ENCODE measurements at places on chromosomes 12 and 14. TPM values are rescaled to one million over a fixed set of nuclear protein-coding genes. Genes with fewer than 3 reads are reported as not detected.

CABP1 gene
- total RNA-seq = 0.62 TPM

RASAL1 gene
- total RNA-seq = not detected

PTGER2 gene
- total RNA-seq = 0.25 TPM

PRR4 gene
- not detected for total RNA-seq

SLC38A6 gene
- total RNA-seq = 22.6 TPM

ZC2HC1C gene
- total RNA-seq = 7.8 TPM

RPL6 gene
- total RNA-seq = 1,167 TPM

- no peak overlapping the region for H3K27ac ChIP-seq
- H3K36me3 ChIP-seq = no peaks in the 10 kb centered on the region
- H3K4me3 ChIP-seq = no peak overlapping the region
- no peaks in the 10 kb centered on the region for H3K27me3 ChIP-seq
Observed at GRCh38 chr14:64943556-64943955, 1.0 kb upstream of the GPX2 start.

GRCh38 chr14:102096569-102097188 lies 9.8 kb upstream of the HSP90AA1 start:
- H3K36me3 ChIP-seq = no peaks in the 10 kb centered on the region
- H3K27ac ChIP-seq = peak overlapping the region; percentile 16
- H3K4me3 ChIP-seq = no peak overlapping the region
- H3K4me1 ChIP-seq = peaks cover 7% of the 10 kb centered on the region
- DNase-seq = peak; percentile 75

- no peaks in the 10 kb centered on the region for H3K4me1 ChIP-seq
- no peaks in the 10 kb centered on the region for H3K36me3 ChIP-seq
- H3K4me3 ChIP-seq = no peak overlapping the region
Observed at GRCh38 chr12:28242129-28242495, 51.9 kb downstream of the CCDC91 start.

- H3K27me3 ChIP-seq = no peaks in the 10 kb centered on the region
- no peaks in the 10 kb centered on the region for H3K36me3 ChIP-seq
- H3K4me1 ChIP-seq = no peaks in the 10 kb centered on the region
- no peak for DNase-seq
- no peak overlapping the region for H3K4me3 ChIP-seq
Observed at GRCh38 chr12:52741375-52742195, 35.6 kb downstream of the KRT76 start.

DNA sequence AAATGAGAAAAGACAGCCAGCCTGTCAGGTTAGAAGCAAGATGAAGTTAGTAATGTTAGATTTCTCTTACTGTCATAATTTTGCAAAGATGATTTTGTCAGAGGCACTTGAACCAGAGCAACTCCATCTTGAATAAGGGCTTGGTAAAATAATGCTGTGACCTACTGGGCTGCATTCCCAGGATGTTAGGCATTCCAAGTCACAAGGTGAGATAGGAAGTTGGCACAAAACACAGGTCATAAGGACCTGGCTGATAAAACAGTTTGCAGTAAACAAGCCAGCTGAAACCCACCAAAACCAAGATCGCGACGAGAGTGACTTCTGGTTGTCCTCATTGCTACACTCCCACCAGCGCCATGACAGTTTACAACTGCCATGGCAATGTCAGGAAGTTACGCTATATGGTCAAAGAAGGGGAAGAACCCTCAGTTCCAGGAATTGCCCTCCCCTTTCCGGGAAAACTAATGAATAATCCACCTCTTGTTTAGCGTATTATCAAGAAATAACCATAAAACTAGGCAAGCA lies 1313.5 kb upstream of the TMEM132C start:
- H3K4me1 ChIP-seq = no peaks in the 10 kb centered on the region
- no peak for DNase-seq
- no peaks in the 10 kb centered on the region for H3K27me3 ChIP-seq
- no peak overlapping the region for H3K27ac ChIP-seq
- H3K36me3 ChIP-seq = no peaks in the 10 kb centered on the region
- no peak overlapping the region for H3K4me3 ChIP-seq

DNA sequence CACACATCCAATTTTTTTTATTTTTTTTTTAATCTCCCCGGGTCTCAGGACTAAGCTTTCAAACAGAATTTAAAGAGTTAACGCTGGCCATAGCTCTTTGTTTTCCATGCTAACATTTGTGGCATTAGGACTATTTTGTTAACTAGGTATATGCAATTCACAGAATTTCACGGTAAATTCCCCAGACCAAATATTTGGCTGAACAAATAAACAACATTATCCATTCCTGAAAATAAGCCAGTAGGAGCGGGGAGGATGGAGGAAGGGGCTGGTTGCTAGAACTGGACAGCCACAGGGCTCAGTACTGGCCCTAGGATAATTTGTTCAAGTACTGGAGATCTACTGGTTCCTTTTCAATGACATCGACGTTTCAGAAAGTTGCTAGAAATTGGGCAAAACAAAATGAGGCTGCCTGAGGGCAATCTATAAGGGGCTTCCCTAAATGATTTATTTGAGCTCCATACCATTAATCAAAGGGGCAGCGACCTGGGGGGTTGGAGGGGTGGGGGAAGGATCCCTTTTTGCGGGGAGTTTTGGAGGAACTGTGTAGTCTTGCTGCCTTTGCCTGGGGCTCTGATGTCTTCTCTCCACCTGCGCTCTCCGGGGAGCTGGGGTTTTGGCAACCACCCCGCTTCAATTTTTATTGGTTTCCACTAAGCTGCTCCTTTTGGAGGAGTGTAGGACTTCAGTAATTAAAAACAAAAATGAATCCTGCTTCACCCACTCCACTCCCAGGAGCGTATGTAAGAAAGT lies 9.0 kb downstream of the BMP4 start:
- peaks cover 39% of the 10 kb centered on the region for H3K27me3 ChIP-seq
- H3K4me3 ChIP-seq = no peak overlapping the region
- no peaks in the 10 kb centered on the region for H3K36me3 ChIP-seq
- peak; percentile 15 for DNase-seq

- no peak overlapping the region for H3K27ac ChIP-seq
- H3K36me3 ChIP-seq = no peaks in the 10 kb centered on the region
- H3K4me1 ChIP-seq = peaks cover 15% of the 10 kb centered on the region
Observed at GRCh38 chr12:3185260-3185870, 108.2 kb downstream of the TSPAN9 start.

DNA sequence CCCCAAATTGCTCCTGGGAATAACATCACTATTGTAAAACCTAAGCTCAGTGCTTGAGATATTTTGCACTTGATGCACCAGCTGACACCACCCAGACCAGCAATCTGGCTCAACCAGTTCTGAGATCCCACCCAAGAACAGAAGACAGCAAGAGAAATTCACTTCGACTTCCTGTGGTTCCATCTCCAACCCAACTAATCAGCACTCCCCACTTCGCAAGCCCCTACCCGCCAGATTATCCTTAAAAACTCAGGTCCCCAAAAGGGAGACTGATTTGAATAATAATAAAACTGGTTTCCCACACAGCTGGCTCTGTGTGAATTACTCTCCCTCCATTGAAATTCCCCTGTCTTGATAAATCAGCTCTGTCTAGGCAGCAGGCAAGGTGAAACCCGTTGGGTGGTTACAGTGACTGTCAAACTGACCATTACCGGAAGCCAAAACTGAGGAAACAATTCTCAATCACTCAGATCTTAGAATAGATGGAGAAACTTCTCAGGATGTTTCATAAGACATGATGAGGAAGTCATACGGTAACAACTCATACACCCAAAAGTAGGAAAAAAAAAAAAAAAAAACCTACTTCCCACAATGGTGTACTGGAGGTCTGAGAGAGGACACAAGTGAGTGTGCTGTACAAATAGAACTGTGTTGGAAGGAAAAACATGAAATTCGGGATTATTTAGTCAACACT lies 92.4 kb downstream of the TMTC1 start:
- no peaks in the 10 kb centered on the region for H3K36me3 ChIP-seq
- no peak overlapping the region for H3K4me3 ChIP-seq
- H3K27ac ChIP-seq = no peak overlapping the region
- H3K27me3 ChIP-seq = no peaks in the 10 kb centered on the region

DNA sequence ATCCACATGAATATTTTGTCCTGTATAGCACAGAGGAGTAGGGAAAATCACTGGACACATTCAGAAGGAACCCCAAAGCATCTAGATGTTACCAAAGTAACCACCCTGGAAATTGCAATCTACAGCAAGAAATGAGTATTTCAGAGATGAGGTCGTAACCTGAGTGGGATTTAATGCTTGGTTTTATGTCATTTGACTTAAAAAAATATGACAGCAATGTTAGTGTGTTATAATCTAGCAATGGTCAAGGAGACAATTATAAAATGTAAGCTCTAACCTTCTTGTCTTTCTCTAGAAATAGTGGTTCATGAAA lies 256.6 kb downstream of the NAV3 start:
- no peaks in the 10 kb centered on the region for H3K36me3 ChIP-seq
- no peak overlapping the region for H3K27ac ChIP-seq
- DNase-seq = no peak
- no peak overlapping the region for H3K4me3 ChIP-seq
- no peaks in the 10 kb centered on the region for H3K4me1 ChIP-seq

- H3K36me3 ChIP-seq = no peaks in the 10 kb centered on the region
- no peak overlapping the region for H3K27ac ChIP-seq
Observed at GRCh38 chr12:114696443-114697242, 12.7 kb upstream of the TBX3 start.

DNA sequence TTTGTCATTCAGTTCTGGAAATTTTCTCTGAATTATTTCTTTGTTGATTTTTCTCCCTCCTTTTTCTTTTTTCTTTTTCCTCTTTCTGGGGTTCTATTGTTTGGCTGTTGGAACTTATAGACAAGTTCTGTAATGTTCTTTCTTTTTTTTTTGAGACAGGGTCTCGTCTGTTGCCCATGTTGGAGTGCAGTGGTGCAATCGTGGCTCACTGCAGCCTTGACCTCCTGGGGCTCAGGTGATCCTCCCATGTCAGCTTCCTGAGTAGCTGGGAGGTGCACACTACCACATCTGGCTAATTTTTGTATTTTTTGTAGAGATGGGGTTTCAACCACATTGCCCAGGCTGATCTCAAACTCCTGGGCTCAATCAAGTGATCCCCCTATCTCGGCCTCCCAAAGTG lies 30.1 kb upstream of the TBC1D30 start:
- no peak overlapping the region for H3K27ac ChIP-seq
- no peak overlapping the region for H3K4me3 ChIP-seq
- no peak for DNase-seq

DNA sequence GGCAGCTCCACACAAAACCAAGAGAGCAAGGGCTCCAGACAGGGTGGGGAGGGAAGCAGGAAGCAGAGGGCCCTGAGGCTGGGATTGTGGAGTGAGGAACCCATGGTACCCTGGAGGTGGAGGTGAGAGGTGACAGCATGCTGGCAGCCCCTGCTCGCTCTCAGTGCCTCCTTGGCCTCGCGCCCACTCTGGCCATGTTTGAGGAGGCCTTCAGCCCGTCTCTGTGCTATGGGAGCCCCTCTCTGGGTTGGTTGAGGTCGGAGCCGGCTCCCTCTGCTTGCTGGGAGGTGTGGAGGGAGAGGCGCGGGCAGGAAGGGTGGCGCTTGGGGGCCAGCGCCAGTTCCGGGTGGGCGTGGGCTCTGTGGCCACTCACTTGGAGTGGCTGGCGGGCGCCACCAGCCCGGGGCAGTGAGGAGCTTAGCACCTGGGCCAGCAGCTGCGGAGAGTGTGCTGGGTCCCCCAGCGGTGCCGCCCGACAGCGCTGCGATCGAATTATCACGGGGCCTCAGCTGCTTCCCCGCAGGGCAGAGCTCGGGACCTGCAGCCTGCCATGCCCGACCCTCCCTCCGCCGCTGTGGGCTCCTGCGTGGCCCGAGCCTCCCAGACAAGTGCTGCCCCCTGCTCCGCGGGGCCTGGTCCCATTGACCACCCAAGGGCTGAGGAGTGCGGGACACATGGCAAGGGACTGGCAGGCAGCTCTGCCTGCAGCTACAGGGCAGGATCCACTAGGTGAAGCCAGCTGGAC lies 196.0 kb downstream of the DACT1 start:
- no peak for DNase-seq
- H3K27ac ChIP-seq = no peak overlapping the region
- H3K4me1 ChIP-seq = peaks cover 6% of the 10 kb centered on the region
- H3K36me3 ChIP-seq = no peaks in the 10 kb centered on the region

- no peak overlapping the region for H3K27ac ChIP-seq
- no peaks in the 10 kb centered on the region for H3K27me3 ChIP-seq
- no peaks in the 10 kb centered on the region for H3K36me3 ChIP-seq
- no peak for DNase-seq
Observed at GRCh38 chr12:112971248-112971647, 7.1 kb upstream of the OAS2 start.

DNA sequence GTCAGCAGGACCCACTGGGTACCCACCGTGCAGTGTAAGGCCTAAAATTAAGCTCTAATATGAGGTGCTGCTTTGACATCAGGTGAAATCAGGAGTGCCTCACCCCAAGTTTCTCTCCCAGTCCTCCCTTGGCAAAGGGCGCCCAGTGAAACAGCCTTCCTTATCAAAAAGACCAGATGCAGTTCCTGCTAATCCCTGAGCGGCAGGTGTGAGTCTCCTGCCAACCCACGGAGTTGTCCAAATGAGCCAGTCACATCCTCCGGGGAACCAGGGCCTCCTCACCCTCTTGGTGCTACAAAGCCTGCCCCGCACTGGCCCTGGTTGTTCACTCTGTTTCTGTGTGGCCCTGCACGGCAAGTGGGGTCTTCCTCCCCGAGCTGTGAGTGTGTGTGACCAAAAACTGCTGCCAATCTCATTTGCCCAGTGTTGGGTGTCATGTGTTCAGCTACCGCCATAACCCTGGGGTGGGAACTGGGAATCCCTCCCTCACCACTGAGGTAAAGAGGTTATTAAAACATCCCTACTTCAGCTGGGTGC lies 20.2 kb upstream of the P2RX4 start:
- no peak overlapping the region for H3K4me3 ChIP-seq
- no peaks in the 10 kb centered on the region for H3K27me3 ChIP-seq
- H3K27ac ChIP-seq = no peak overlapping the region
- DNase-seq = no peak
- no peaks in the 10 kb centered on the region for H3K36me3 ChIP-seq

DNA sequence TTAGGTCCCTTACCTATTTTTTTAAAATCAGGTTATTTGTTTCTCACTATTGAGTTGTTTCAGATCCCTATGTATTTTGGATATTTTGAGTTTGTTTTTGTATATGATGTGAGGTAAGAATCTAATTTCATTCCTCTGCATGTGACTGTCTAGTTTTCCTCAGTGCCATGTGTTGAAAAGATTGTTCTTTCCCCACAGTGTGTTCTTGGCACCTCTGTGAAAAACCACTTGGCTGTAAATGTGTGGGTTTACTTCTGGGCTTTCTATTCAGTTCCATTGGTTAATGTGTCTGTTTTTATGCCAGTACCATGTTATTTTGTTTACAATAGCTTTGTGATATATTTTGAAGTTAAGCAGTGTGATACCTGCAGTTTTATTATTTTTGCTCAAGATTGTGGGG lies 1516.4 kb downstream of the AACS start:
- H3K27me3 ChIP-seq = no peaks in the 10 kb centered on the region
- H3K4me3 ChIP-seq = no peak overlapping the region
- H3K27ac ChIP-seq = no peak overlapping the region
- DNase-seq = no peak
- no peaks in the 10 kb centered on the region for H3K4me1 ChIP-seq

- H3K4me3 ChIP-seq = peak overlapping the region; percentile 70
- no peaks in the 10 kb centered on the region for H3K27me3 ChIP-seq
- peak overlapping the region; percentile 81 for H3K27ac ChIP-seq
- no peaks in the 10 kb centered on the region for H3K36me3 ChIP-seq
Observed at GRCh38 chr12:402029-402389, 565 bp downstream of the CCDC77 start.

- no peak for DNase-seq
- H3K4me3 ChIP-seq = no peak overlapping the region
- H3K27ac ChIP-seq = no peak overlapping the region
- H3K36me3 ChIP-seq = no peaks in the 10 kb centered on the region
- H3K27me3 ChIP-seq = no peaks in the 10 kb centered on the region
Observed at GRCh38 chr12:126591533-126591932, 1526.3 kb downstream of the AACS start.

GRCh38 chr14:81005540-81006228 lies 50.3 kb downstream of the TSHR start:
- H3K4me3 ChIP-seq = no peak overlapping the region
- H3K4me1 ChIP-seq = no peaks in the 10 kb centered on the region
- DNase-seq = no peak
- H3K36me3 ChIP-seq = no peaks in the 10 kb centered on the region
- H3K27ac ChIP-seq = no peak overlapping the region

Measured in gastrocnemius medialis (tissue), 4 donors.